Prostate gland (tissue), 2 donors: ENCODE measurements at places on chromosomes 1 and 21.
A peak's percentile ranks its signal among the peaks of the same experiment; 100 is the strongest.

- H3K27me3 ChIP-seq: no peaks in the 10 kb centered on the region
- H3K4me1 ChIP-seq: no peaks in the 10 kb centered on the region
- no peak for DNase-seq
- no peak overlapping the region for H3K27ac ChIP-seq
Observed at GRCh38 chr21:42030311-42030710, 20.2 kb upstream of the ZBTB21 start.

- no peak overlapping the region for H3K27ac ChIP-seq
- DNase-seq: no peak
- no peaks in the 10 kb centered on the region for H3K4me1 ChIP-seq
- no peak overlapping the region for H3K4me3 ChIP-seq
- H3K27me3 ChIP-seq: no peaks in the 10 kb centered on the region
Observed at GRCh38 chr1:61013946-61014667, 68.3 kb upstream of the NFIA start.

- H3K4me3 ChIP-seq: no peak overlapping the region
- no peak overlapping the region for H3K27ac ChIP-seq
- DNase-seq: peak; percentile 10
- H3K36me3 ChIP-seq: no peaks in the 10 kb centered on the region
- H3K4me1 ChIP-seq: no peaks in the 10 kb centered on the region
- no peaks in the 10 kb centered on the region for H3K27me3 ChIP-seq
Observed at GRCh38 chr1:219757890-219758289, 145.0 kb upstream of the ZC3H11B start.

DNA sequence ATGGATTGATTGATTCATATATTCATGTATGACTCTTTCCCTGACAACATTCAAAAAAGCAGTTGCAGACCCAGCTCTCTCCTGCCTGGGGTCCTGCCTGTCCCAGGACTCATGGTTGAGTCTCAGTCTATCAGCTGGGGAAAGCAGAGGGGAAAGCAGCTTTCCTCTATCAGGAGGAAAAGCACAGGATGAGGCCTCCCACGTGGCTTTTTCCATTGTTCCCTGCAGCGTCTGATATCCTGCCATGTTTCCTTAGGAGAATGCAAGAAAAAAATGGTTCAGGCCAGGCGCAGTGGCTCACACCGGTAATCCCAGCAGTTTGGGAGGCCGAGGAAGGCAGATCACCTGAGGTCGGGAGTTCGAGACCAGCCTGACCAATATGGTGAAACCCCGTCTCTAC lies 133.0 kb upstream of the VAMP3 start:
- H3K4me1 ChIP-seq: no peaks in the 10 kb centered on the region
- H3K4me3 ChIP-seq: no peak overlapping the region
- no peak for DNase-seq
- no peaks in the 10 kb centered on the region for H3K36me3 ChIP-seq

DNA sequence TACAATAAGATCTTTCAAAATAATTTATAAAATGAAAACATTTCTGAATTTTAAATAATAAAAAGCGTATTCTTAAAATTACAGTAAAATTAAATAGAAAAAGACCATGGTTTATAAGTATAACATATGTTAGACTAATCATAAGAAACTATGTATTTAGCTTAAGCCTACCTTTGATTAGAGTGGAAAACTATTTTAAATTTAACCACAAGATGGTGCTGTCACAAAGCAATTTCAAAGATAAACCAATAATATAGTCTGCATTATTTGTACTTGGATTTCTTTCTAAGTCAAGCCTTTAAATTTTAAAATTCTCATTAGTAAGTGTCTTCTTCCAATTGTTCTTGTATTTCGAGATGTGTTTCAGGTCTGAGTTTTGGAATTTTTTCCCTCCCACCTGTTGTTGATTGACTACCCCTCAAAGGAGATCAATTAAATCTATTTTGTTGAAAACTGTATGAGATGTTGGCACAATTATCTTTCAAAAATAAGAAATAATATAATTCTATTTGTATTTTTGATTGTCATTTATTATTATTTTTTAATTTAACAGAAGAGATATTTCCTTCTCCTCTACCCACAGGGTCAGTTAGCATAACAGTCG lies 459.8 kb downstream of the KCNT2 start:
- no peaks in the 10 kb centered on the region for H3K36me3 ChIP-seq
- no peak overlapping the region for H3K27ac ChIP-seq
- no peak overlapping the region for H3K4me3 ChIP-seq
- no peaks in the 10 kb centered on the region for H3K27me3 ChIP-seq
- H3K4me1 ChIP-seq: no peaks in the 10 kb centered on the region

DNA sequence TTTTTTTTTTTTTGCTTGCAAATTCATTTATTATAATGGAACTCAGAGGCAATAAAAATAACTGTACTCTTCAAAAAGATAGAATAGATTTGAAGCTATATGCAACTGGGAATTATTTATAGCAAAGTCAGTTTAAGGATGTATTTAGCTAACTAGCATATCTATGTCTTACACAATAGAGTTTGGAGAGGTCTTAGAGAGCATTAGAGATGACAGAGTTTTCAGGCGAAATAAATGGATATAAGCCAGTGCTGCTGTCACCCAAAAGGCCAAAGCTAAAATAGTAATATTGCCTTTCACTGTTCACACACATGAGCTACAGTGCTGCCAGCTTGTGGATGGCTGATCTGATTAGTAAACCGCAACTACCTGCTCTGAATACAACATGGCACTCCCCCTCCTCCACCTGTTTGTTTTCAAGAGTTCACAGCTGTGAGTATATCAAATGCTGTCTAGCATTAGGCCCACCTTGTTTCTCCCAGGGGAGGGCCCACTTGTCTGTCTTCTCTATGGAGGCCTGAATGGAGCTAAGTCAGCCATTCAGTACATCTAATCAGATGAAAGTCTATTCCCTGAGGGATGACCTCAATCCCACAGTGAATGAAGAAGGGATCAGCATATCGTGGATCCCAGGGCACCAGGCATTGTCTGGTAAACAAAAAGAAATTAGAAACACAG lies 25.2 kb upstream of the SSX2IP start:
- H3K4me3 ChIP-seq: no peak overlapping the region
- H3K36me3 ChIP-seq: no peaks in the 10 kb centered on the region
- no peak overlapping the region for H3K27ac ChIP-seq
- H3K27me3 ChIP-seq: no peaks in the 10 kb centered on the region
- H3K4me1 ChIP-seq: no peaks in the 10 kb centered on the region
- no peak for DNase-seq

- H3K27me3 ChIP-seq: no peaks in the 10 kb centered on the region
- no peaks in the 10 kb centered on the region for H3K36me3 ChIP-seq
- no peak for DNase-seq
- no peak overlapping the region for H3K4me3 ChIP-seq
- H3K27ac ChIP-seq: no peak overlapping the region
- no peaks in the 10 kb centered on the region for H3K4me1 ChIP-seq
Observed at GRCh38 chr1:237756304-237756967, 134.3 kb downstream of the ZP4 start.

- peak overlapping the region; percentile 88 for H3K27ac ChIP-seq
- DNase-seq: no peak
- no peaks in the 10 kb centered on the region for H3K36me3 ChIP-seq
- H3K27me3 ChIP-seq: no peaks in the 10 kb centered on the region
- H3K4me3 ChIP-seq: peak overlapping the region; percentile 90
- no peaks in the 10 kb centered on the region for H3K4me1 ChIP-seq
Observed at GRCh38 chr21:17819877-17820229, 697 bp upstream of the C21orf91 start.

- H3K4me1 ChIP-seq: no peaks in the 10 kb centered on the region
- H3K36me3 ChIP-seq: no peaks in the 10 kb centered on the region
- H3K27ac ChIP-seq: no peak overlapping the region
- no peak overlapping the region for H3K4me3 ChIP-seq
- no peak for DNase-seq
- H3K27me3 ChIP-seq: no peaks in the 10 kb centered on the region
Observed at GRCh38 chr1:218328769-218329168, 16.4 kb upstream of the TGFB2 start.

- H3K27ac ChIP-seq: no peak overlapping the region
- no peaks in the 10 kb centered on the region for H3K36me3 ChIP-seq
- no peaks in the 10 kb centered on the region for H3K4me1 ChIP-seq
- H3K27me3 ChIP-seq: no peaks in the 10 kb centered on the region
- no peak overlapping the region for H3K4me3 ChIP-seq
Observed at GRCh38 chr1:178613271-178613945, 100.5 kb downstream of the TEX35 start.

DNA sequence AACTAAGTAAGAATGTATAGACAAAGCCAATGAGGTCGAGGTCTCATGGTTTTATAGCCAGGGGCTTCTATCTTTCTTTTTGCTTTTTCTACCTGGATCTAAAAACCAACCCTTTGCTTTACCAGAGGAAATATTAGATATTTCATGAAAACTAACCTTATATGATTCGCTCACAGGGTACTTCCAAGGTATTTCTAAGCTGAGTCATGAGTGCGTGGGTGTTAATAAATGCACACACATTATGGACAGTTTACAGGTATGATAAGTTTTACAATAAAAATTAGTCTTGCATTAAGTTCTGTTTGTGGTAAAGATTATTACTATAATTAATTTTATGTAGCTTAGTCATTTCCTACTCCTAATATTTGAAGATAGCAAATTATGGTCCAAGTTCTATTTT lies 217.2 kb downstream of the CHRM3 start:
- no peak overlapping the region for H3K27ac ChIP-seq
- no peaks in the 10 kb centered on the region for H3K27me3 ChIP-seq
- H3K36me3 ChIP-seq: no peaks in the 10 kb centered on the region
- H3K4me1 ChIP-seq: no peaks in the 10 kb centered on the region
- no peak for DNase-seq

- no peak overlapping the region for H3K27ac ChIP-seq
Observed at GRCh38 chr21:34603002-34603709, 11.8 kb downstream of the RCAN1 start.

GRCh38 chr1:13583966-13584791 lies 547 bp downstream of the PDPN start:
- peak overlapping the region; percentile 36 for H3K4me3 ChIP-seq
- peaks cover 13% of the 10 kb centered on the region for H3K27me3 ChIP-seq
- H3K36me3 ChIP-seq: no peaks in the 10 kb centered on the region
- H3K27ac ChIP-seq: peak overlapping the region; percentile 79
- no peaks in the 10 kb centered on the region for H3K4me1 ChIP-seq

- H3K4me3 ChIP-seq: no peak overlapping the region
- no peaks in the 10 kb centered on the region for H3K27me3 ChIP-seq
- H3K27ac ChIP-seq: peak overlapping the region; percentile 89
- DNase-seq: peak; percentile 98
Observed at GRCh38 chr1:234997201-234997895, 131.3 kb downstream of the TOMM20 start.

- no peaks in the 10 kb centered on the region for H3K4me1 ChIP-seq
- DNase-seq: no peak
- no peak overlapping the region for H3K27ac ChIP-seq
- H3K36me3 ChIP-seq: no peaks in the 10 kb centered on the region
- H3K27me3 ChIP-seq: no peaks in the 10 kb centered on the region
Observed at GRCh38 chr1:162230517-162230916, 146.1 kb downstream of the SPATA46 start.

DNA sequence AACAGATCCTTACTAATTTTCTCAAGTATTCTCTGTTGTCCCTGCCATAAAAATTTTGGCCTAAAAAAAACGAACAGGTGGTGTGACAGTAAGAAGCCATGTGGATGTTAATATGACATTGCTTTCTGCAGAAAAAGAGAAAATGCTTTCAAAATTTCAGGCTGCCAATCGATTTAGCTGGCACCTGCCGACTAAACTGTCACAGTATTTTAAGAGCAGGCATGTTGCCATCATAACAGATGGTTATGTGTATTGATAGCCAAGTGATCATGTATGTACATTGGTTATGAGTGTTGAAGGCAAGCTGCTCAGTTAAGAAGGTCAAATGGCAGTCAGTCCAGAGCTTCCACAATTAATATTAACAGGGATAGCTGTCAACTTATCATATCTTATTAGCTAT lies 1017.0 kb downstream of the MRPL39 start:
- no peaks in the 10 kb centered on the region for H3K27me3 ChIP-seq
- H3K36me3 ChIP-seq: no peaks in the 10 kb centered on the region
- no peak overlapping the region for H3K4me3 ChIP-seq
- no peak for DNase-seq

GRCh38 chr1:34846265-34846664 lies 13.3 kb downstream of the SMIM12 start:
- no peak for DNase-seq
- H3K36me3 ChIP-seq: no peaks in the 10 kb centered on the region
- H3K27ac ChIP-seq: no peak overlapping the region
- peaks cover 5% of the 10 kb centered on the region for H3K4me1 ChIP-seq

DNA sequence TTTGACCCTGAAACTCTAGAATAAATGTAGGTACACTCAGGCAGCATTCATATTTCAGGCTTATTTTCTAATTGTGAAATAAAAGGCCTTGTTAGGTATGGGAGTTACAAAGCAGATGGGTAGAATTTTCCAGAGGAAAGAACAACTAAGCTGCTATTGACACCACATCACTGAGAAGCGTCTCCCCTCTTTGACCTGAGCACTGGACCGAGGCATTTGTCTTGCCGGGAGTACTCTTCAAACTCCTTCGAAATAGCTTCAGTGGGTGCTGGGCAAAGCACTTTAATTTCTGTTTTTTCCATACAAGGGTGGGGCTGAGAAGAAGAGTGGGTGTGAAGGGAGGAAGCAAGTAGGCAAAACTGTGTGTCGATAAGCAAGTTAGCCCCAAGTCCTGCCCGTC lies 36.4 kb downstream of the ABCA4 start:
- H3K27me3 ChIP-seq: no peaks in the 10 kb centered on the region
- no peaks in the 10 kb centered on the region for H3K36me3 ChIP-seq
- no peak overlapping the region for H3K4me3 ChIP-seq
- DNase-seq: no peak

- no peak for DNase-seq
- no peak overlapping the region for H3K4me3 ChIP-seq
- H3K4me1 ChIP-seq: no peaks in the 10 kb centered on the region
- H3K27me3 ChIP-seq: no peaks in the 10 kb centered on the region
Observed at GRCh38 chr1:7094509-7094908, 309.3 kb downstream of the CAMTA1 start.

DNA sequence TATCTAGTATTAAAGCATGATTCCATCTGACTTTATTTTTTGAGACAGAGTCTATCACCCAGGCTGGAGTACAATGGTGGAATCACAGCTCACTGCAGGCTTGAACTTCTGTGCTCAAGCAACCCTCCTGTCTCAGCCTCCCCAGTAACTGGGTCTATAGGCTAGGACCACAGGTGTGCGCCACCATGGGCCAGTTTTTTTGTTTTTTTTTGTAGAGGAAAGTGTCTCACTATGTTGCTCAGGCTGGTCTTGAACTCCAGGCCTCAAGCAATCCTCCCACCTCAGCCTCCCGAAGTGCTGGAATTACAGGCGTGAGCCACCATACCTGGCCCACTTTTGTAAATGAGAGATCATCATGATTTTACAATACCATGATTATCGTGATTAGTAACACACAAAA lies 9.2 kb downstream of the PPP1R15B start:
- H3K4me3 ChIP-seq: no peak overlapping the region
- H3K27ac ChIP-seq: no peak overlapping the region
- H3K36me3 ChIP-seq: no peaks in the 10 kb centered on the region
- no peak for DNase-seq

GRCh38 chr1:160017592-160017991 lies 14.2 kb downstream of the PIGM start:
- DNase-seq: no peak
- no peaks in the 10 kb centered on the region for H3K4me1 ChIP-seq
- no peak overlapping the region for H3K4me3 ChIP-seq

- H3K36me3 ChIP-seq: no peaks in the 10 kb centered on the region
- H3K4me3 ChIP-seq: no peak overlapping the region
- H3K4me1 ChIP-seq: no peaks in the 10 kb centered on the region
- DNase-seq: no peak
- H3K27me3 ChIP-seq: no peaks in the 10 kb centered on the region
Observed at GRCh38 chr1:237851210-237851845, 39.4 kb downstream of the ZP4 start.

- no peak overlapping the region for H3K27ac ChIP-seq
- no peak overlapping the region for H3K4me3 ChIP-seq
- no peaks in the 10 kb centered on the region for H3K27me3 ChIP-seq
Observed at GRCh38 chr21:16040601-16041000, 310.8 kb downstream of the USP25 start.
